Activated CD4-positive, alpha-beta T cell treated with anti-CD3 and anti-CD28 coated beads for 1 hour (primary cell): ENCODE measurements at places on chromosomes 13 and 19.

- DNase-seq, result no peak
Observed at GRCh38 chr19:15863272-15863671, 34.6 kb downstream of the CYP4F2 start.

- no peak for DNase-seq
Observed at GRCh38 chr19:45955905-45956608, 17.6 kb downstream of the NOVA2 start.

GRCh38 chr19:5850743-5851293 lies 431 bp downstream of the FUT3 start:
- DNase-seq, result no peak

DNA sequence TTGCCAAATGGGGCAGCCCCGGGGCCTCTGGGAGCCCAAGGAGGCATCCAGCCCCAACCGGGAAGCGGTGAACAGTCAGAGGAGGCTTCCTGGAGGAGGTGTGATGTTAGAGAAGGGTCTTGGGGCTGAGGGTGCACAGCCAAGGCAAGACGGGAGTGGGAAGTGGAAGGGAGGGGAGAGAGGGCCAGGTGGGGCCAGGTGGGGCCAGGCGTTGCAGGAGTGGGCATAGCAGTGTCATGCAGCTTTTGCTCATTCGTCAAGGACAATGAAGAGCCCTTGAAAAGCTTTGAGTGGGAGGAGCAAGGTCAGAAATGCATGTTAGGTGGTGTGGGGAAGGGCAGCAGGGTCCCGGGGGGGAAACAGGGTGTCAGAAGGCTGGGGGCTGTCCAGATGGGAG lies 1.8 kb downstream of the FBN3 start:
- no peak for DNase-seq

DNA sequence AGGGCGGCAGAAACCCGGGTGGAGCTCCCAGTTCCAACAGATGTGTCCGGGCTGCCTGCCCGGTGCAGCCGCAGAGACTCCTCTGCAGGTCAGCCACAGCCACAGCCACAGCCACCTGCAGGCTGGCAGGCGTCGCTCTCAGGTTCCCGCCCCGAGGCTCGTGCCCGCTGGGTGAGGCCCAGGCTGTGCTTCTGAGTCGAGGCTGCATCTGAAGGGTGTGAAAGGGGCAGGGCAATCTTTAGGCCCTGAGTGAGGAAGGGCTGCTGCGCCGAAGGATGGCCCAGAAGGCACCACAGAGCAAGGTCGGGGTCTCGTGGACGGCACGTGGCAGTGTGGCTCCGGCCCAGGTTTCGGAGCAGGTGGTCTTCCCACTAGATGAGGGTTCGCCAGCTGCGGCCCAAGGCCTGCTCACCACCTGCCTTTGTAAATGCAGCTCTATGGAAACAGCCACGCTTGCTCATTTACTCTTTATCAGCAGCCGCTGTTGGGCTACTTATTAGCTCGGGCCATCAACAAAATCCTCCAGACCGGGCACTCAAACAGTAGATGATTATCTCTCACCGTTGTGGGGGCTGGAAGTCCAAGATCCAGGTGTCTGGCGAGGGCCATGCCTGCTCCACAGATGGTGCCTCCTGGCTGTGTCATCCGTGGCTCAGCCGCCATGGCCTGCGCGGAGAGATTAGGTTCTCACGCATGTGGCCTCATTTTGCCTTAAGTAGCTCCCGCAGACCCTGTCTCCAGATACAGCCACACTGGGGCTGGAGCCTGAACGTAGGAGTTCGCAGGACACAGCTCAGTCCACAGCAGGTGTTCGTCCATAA lies 40.3 kb upstream of the TFDP1 start:
- DNase-seq, result no peak

DNA sequence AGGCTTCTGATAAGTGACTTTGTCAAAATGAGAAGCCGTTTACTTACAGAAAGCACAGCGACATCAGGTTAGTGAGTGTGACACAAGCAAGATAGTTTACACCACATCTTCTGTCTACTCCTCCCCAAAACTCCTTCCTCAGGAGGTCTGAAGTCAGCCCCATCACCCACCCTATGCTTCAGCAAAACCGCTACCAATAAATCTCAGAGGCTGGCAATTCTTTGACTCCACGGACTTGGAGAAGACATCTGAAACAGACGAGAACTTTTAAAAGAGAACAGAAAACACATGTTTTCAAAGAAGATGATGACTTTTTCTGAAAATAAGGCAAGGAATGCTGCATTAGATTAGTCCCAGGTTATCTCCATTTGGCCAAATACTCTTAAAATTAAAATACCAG lies 261.1 kb downstream of the TBC1D4 start:
- no peak for DNase-seq

- no peak for DNase-seq
Observed at GRCh38 chr13:20945952-20946383, 43.4 kb upstream of the XPO4 start.
